ENCODE measurements at places on chromosomes 13 and 19.

- DNase-seq = no peak
Measured at GRCh38 chr19:39916236-39916635, 18.2 kb downstream of the FCGBP start.

- no peak for DNase-seq
Measured at GRCh38 chr13:72258340-72258981, 391.5 kb upstream of the DACH1 start.

DNA sequence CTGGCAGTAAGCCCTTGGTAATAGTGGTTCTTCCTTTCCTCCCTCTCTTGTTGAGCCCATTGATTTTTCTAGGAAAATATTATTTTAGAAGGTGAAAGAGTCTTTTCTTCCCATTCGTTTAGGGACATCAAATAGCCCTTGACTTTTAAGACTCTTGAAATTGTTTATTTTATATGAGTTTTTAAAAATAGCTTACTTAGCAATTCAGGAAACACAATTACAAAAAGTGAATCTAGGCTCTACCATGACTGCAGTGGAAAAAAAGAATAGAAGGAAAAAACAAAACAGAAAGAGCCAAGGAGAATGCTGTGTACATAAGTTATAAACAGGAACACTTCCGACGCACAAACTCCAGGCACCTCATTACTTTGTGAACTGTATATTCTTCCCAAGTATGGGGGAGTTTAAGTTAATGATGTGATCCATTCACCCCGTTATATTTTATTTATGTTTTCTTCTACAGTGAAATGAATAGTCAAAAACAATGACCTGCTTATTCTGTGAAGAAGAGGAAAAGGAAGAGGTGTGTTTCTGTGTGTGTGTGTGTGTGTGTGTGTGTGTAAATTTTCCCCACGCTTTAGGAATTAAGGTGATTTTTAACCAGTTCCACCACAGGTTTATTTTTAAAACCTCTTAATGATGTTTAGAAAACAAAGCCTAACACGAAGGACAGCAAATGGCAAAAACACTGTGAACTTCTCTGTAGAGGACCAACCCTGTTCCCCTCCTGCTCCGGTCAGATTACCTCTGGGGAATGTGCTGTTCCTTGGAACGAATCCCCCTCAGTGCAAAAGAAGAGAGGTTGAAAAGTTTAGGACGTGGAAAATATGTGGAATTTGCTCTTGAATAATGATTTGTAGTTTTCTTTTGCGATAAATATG lies 266.3 kb downstream of the KLF5 start:
- DNase-seq = no peak

- DNase-seq = no peak
Measured at GRCh38 chr13:110500341-110500740, 61.2 kb downstream of the RAB20 start.

- peak; percentile 30 for DNase-seq
Measured at GRCh38 chr13:56378566-56378965, 762.2 kb upstream of the PRR20A start.

- DNase-seq = peak; percentile 49
Measured at GRCh38 chr19:51016798-51017683, 2.5 kb downstream of the KLK10 start.

- DNase-seq = peak; percentile 80
Measured at GRCh38 chr13:50676602-50677001, 166.9 kb downstream of the DLEU7 start.

DNA sequence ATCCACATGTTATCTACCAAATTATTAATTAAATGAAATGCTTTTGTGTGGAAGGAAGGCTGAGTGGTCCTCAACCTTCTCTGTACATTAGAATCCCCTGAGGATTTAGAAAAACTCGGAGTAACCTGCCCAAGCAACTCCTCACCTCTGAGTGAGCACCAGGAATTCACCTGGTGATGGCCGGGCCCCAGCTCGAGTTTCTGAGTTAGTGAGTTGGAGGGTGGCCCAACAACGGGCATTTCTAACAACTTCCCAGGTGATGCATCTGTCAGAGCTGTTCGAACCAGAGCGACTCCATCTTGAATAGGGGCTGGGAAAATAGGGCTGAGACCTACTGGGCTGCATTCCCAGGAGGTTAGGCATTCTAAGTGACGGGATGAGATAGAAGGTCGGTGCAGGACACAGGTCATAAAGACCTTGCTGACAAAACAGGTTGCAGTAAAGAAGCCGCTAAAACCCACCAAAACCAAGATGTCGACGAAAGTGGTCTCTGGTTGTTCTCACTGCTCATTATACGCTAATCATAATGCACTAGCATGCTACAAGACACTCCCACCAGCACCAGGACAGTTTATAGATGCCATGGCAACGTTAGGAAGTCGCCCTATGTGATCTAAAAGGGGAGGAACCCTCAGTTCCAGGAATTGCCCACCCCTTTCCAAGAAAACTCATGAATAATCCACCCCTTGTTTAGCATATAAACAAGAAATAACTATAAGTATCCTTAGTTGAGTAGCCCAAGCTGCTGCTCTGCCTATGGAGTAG lies 44.2 kb upstream of the SHISA2 start:
- no peak for DNase-seq

DNA sequence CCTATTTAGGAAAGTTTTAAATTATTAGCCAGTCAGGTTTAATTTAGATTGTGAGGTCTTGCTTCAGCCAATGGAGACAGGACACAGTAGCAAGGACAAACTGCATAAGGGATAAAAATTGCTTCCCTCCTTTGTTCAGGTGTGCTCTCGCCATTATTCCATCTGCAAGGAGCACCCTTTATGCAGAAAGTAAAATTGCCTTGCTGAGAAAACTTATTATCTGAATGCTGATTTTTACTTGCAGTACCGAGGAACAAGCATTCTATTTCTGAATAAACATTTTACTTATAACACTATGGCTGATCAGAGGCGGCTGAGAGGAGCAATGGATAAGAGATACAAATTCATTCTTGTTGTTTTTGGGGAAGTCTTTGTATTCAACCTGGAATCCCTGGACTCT lies 8.0 kb downstream of the CYP4F22 start:
- no peak for DNase-seq

DNA sequence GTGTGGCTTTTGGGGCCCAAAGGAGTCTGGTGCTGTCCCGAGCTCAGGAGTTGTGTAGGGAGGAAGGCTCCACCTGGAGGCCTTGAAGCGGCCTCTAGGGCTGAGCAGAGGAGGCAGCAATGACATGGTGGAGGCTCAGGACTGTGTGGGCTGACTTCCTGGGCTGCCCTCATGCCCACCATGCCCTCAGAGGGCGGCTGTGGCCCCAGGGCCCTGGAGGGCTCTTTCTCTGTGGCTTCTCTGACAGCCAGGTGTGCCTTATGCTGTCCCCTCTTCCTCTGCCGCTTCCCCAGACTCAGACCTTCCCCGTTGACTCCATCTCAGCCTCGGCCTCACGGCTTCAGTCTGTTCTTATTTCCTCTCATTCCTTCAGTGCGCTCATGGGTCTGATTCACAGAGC lies 35.5 kb upstream of the ANKRD10 start:
- DNase-seq = no peak

GRCh38 chr19:55269299-55269698 lies 10.5 kb upstream of the PPP6R1 start:
- no peak for DNase-seq

DNA sequence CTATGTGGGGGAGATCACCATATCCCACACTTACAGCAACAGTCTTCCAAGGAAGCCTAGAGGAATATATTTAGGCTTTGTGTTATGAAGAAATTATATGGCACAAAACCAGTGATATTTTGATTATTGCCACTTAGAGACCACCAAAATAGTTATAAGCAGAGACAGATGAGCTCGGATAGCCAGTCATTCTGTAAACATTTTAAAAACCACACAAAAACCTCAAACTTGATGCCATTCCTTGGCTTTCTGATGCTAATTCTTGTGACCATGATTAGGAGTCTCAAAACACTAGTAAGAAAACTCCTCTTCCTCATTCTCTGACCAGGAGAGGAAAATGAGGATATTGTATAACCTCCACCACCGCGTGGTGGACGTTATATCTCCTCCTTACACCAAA lies 496.4 kb downstream of the FOXO1 start:
- no peak for DNase-seq

GRCh38 chr19:39047073-39047472 lies 14.7 kb upstream of the FBXO27 start:
- DNase-seq = no peak

GRCh38 chr19:17327068-17327653 lies 7.5 kb downstream of the ANO8 start:
- DNase-seq = no peak

DNA sequence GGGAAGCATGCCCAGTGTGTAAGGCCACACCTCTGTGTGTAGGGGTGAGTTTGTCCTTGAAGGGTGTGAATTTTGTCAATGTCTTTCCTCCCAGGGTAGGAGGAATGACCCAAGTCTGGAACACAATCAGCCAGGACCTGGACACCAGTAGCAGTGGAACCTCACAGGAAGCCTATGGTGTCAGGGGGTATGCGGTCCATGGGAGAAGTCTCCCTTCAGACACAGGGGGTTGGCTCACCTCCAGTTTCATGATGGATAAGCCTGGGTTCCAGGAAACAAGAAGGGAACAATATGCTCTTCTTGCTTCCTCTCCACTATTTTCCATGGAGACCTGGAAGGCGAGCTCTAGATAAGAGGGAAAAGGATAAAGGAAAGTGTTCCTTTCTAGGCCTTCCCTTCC lies 23.9 kb downstream of the B3GLCT start:
- DNase-seq = no peak
